Activated naive CD4-positive, alpha-beta T cell treated with Interleukin-2 at 50 U/mL for 16 hours (primary cell): ENCODE measurements at places on chromosomes 7 and 10.

DNA sequence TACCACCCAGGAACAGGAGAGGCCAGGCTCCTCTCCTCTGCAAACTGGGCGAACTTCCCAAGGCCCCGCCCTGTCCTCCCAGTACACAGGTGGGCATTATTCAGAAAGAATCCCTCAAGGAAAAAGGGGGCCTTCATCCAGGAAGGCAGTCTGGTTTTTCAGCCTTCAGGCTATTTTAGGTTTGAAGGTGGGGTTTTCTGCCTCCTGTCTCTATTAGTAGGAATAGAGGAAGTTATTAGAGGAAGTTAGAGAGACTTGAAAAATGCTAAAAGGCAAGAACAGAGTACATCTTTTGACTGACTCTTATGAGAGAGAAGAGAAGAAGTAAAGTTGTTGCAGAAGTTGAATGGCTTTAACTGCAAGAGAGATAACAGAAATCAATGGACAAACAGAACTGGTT is 250.9 kb upstream of the SORCS1 start:
- DNase-seq, result no peak

- DNase-seq, result no peak
Measured at GRCh38 chr7:28573059-28573553, 160.8 kb downstream of the CREB5 start.

- DNase-seq, result no peak
Measured at GRCh38 chr7:122616951-122617350, 82.0 kb downstream of the RNF133 start.

- no peak for DNase-seq
Measured at GRCh38 chr10:88114368-88114767, 250.9 kb downstream of the PTEN start.

DNA sequence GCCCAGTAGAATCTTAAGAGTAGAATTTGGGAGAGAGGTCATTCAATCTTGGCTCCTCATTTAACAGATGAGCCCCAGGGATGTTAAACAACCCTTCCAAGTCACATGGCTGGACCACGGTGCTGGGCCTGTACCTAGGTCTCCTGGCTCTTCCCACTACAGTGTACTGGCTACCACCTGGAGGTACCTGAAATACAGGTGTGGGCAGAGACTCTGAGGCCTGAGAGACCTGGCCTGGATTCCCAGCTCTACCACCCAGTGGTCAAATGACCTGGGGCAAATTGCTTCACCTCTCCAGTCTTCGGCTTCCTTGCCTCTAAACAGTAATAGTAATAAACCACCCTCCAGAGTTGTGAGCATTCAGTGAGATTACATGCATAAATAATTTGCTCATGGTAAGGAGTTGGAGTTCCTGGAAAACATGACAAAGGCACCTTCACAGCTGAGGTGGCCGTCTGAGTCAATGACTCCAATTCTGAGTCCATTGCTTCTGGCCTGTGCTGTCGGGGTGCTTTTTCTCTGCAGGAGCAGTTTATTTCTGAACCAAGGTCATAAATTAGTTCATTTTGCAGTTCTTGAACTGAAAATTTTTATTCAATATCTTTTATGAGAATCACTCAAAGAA is 2.7 kb downstream of the GOT1 start:
- no peak for DNase-seq

DNA sequence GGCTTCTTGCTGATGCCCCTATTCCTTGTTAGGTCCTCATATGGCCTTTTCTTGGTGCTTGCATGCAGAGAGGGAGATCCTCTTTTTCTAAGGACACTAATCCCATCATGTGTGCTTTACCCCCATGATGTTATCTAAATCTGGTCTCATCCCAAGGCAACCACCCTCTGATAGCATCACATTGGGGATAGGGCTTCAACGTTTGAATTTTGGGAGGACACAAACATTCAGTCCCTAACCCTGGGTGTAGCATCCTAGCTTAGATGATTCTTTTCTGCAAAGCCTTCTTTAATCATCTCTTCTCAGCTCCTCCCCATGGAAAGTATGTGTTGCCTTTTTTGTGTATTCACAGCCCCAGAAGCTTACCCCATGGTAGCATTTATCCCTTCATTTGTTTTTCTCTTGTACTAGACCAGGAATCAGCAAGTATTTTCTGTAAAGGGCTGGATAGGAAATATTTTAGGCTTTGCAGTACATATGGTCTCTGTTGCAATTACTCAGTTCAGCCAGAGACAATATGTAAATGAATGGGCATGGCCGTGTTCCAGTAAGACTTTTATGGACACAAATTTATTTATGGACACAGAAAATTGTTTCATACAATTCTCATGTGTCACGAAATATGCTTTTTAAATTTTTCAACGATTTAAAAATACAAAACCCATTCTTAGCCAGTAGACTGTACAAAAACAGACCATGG is 101.5 kb upstream of the CSTF2T start:
- DNase-seq, result no peak

DNA sequence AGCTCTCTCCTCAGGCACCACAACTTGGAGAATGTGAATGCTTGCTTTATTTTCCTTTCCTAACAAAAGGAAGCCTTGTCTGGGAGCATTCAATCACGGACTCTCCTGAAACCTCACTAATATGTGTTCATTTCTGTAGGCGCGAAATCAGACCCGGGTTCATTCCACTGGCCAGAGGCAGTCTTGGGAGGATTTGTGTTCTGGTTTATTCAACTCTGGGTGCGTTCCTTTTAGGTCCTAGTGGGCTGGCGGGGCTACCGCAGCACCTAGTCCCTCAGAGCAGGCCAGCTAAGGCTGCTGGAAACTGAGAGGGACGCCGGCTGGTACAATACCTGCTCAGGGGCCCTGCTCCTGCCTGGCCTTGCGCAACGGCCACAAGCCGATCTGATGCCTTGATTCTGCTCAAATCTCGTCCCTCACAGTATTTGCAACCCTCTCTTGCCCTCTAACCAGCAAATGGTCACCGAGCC is 7.5 kb downstream of the HOXA4 start:
- DNase-seq, result no peak

DNA sequence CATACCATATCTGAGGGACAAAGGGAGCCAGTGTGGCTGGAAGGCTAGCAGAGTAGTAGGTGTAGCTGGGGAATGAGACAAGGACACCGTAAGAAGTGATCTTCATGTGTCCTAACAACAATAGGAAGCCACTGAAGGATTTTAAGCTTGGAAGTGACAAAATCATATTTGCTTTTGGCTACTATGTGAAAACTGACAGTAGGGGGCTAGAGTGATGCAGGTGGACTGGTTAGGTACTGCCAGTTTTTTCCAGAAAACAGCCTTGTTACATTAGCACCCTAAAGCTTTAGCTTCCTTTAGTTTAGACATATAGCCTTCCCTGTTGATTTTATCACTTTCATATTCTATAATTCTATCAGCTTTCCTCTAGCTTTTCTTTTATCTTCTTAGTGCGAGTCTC is 637.1 kb downstream of the ANKRD7 start:
- DNase-seq, result no peak

DNA sequence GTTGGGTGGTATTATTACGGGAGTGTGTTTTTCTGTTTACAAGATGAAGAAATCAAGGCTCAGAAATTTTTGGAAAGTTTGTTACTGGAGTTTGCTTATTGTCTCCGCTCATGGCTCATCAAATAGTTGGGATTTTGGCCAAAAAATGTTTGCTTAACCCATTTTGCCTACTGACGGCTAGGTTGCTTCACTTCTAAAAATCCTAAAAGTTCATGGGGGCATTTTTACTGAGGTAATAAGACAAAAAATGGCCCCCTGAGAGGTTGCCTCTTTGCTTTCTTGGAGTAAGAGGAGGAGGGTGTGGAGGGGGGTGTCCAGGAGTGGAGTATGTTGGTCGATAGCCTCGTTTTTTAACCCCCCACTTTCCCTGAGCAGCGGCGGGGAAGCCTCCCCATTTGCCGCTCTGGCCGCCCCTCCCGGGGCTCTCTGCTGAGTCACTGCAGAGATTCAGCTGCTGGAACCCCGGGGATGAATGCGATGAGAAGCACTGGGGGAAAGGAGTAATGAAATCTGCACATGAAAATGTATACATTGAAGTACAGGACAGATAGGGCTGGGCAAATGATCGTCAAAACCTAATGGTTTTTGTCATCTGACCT is 1.5 kb downstream of the MEST start:
- DNase-seq, result no peak

- no peak for DNase-seq
Measured at GRCh38 chr7:128666200-128666599, 5.9 kb upstream of the GARIN1A start.

GRCh38 chr7:124059375-124059774 is 26.5 kb upstream of the TMEM229A start:
- no peak for DNase-seq

DNA sequence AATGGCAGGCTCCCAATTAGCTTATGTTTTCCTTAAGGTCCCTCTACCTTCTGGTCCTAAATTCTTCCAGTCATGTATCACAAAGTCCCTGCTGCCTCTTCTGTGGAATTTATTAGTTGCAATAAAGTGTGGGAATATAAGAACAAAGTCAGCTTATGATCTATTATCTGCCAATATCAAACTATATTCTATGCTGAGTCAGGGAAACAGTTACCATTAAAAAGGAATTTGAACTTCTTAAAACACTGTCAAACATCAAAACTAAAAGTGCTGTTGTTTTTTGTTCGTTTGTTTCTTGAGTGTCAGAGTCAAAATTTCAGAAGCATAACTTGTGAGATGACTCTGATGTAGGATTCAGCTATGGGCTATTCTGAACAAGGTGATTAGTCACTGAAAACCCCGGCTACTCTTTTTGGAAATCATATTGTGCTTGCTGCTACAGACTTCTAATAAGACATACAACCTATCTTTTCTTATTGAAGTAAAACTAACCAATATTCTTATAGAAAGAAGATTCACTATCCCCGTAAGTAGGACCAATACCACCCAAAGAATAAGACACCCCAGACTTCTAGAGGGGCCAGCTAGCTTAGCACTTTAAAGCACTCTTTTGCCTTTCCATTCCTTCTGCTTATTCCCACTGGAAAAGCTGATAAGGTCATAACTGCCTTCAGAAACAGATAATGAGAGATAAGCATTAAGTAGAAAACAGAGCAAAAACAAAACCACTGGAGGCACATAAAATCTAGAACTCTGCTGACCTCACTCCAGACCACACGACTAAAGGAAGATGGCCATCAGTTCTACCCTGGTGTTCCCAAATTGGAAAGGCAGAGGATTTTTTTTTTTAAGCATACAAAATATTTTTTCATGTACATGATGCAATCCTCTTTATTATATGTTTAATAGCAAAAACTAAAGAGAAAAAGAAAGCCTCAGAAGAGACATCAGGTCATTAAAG is 370.6 kb downstream of the PARD3 start:
- DNase-seq, result no peak

DNA sequence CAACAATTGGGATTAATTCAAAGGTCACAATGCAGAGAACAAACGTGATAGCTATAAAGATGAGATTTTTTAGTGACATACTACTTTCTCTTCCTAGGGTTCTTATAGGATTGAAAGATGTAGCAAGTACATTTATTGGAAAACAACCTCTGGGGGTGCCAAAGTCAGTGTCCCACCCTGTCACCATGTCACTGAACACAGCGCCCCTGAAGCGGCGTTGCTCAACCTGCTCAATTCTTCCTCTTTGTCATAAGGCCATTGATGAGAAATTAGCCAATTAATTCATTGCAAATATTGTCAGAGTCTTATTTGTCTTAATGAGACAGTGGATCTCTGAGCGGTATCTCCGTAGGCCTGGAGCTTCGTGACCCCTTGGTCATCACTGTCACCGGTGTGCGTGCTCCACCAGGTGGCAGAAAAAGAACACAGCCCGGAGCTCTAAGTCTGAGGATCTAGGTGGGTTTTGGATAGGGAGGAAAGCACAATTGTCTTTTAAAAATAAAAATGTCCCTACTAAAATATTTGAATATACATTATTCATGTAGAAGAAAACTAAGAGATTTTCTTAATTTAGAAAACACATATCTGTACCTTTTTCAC is 362.6 kb downstream of the PAXIP1 start:
- no peak for DNase-seq

DNA sequence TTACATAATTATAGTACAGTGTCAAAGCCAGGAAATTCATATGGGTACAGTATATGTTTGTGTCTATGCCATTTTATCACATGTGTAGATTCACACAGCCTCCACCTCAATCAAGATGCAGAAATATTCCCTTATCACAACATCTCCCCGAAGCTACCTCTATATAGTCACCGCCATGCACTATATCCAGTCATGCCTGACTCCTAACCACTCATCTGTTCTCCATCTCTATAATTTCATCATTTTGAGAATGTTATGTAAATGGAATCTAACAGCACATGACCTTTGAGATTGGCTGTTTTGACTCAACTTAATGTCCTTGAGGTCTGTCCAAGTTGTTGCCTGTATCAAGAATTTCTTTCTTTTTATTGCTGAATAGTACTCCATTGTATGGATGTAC is 22.3 kb upstream of the SLC25A13 start:
- no peak for DNase-seq

- DNase-seq, result no peak
Measured at GRCh38 chr7:55387062-55387965, 22.2 kb downstream of the LANCL2 start.

- DNase-seq, result no peak
Measured at GRCh38 chr10:123891144-123892071, at the start of gene CPXM2. CPXM2 (minus strand) TSS chr10:123891807; CDS start chr10:123891659, 148 bp downstream.
